ENCODE measurements at places on chromosomes 6 and 20.

- no peak for DNase-seq
These were observed 12.5 kb downstream of the TNXB start for GRCh38 chr6:32096394-32097258.

DNA sequence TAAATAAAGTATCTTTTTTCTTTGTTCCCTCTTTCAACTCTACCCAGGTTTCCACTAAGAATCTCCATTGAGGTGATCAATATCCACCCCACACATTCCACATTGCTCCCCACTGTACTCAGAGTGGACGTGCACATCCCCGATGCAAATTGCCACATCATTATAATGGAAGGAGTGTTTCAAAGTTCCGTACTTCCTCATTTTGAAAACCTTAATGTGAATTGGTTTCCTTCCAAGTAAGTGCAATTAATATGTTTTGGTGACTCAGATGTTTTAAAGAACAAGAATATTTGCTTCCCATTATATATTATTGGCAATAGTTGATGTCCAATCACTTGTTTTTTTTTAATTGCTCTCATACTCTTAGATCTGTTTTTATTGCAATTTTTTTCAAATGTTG lies 463.6 kb downstream of the HACE1 start:
- no peak for DNase-seq

GRCh38 chr6:51261691-51262090 lies 443.0 kb downstream of the TFAP2B start:
- no peak for DNase-seq

GRCh38 chr6:111122458-111123286 lies 35.4 kb downstream of the SLC16A10 start:
- no peak for DNase-seq

GRCh38 chr6:116244284-116244683 lies 9.6 kb downstream of the TSPYL4 start:
- DNase-seq, result no peak

- no peak for DNase-seq
These were observed 19.2 kb downstream of the PDE7B start for GRCh38 chr6:135870722-135871121.

GRCh38 chr6:119584088-119584487 lies 234.5 kb upstream of the MAN1A1 start:
- DNase-seq, result no peak

DNA sequence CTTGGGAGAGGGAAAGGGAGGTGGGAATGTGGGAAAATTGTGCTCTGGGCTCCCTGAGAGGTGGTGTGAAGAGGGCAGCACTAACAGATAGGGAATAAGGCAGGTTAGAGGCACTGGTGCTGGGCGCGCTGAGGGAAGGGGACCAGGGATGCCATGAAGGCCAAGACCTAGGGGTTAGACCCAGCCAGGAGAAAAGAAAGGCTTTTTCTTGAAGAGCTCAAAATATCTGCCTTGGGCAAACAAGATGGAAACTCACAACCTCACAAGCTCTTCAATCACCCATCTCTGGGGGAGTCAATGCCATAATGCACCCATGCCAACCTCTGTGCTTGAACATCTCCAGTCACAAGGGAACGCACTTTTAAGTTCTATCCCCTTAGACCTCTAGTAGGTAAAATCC lies 363.6 kb upstream of the CHD6 start:
- no peak for DNase-seq

DNA sequence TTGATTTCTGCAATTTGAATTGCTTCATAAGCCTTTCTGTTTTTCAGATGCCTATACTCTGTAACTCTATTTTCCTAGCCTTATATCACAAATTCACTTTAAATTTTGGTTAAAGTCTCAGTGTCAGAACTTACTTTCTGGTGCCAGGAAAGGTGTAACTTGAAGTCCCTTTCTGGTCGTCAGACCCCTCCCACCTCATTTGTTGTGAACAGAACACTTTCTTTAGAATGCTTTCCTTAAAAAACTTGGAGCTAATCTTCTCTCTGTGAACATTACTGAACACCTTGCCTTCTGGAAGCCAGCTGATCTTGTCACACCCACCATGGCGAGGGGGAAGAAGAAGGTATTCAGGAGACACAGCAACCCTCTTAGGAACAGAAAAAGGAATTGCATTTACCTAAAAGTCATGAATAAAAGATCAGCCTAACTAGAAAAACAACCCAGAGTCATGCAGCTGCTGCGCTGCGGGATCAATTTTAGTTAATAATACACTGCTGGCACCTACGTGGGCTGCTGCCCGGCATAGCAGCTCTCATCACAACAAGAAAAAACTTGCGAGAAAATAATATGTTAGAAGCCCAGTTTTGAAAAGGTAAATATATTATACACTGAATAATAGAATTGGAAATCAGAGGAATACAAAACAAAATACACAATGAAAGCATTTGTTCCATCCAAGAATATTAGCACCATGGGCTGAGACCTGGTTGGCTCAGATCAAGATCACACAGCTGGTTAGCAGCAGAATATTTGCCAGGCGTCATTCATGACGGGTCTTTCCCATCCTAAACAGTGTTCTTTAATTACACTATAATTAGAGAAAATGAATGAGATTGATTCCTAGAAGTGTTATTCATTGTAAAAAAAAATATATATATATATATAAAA lies 5.8 kb upstream of the FAM217A start:
- DNase-seq, result no peak

- DNase-seq, result no peak
These were observed 22.6 kb upstream of the RIN2 start for GRCh38 chr20:19735446-19735845.

- DNase-seq, result no peak
These were observed 50.5 kb downstream of the HNF4A start for GRCh38 chr20:44405785-44406571.

DNA sequence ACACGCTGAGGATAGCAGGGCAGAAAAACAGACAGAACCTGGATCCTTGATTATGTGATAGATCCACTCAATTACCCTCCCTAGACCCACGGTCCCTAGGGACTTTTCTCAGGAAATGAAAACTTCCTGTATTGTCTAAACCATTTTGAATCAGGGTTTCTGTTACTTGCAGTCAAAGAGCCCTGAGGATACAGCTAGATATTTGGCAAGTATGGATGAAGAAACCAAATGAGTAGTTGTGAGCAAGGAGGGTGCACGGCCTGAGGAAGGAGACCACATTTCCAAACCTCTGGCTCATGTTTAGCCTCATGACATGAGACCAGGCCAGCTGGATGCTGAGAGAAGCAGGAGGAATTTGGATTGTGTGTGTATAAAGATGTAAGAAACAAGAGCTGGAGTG lies 91.6 kb downstream of the MRPL14 start:
- DNase-seq, result no peak

GRCh38 chr6:3625980-3626563 lies 125.4 kb downstream of the PXDC1 start:
- DNase-seq, result no peak

DNA sequence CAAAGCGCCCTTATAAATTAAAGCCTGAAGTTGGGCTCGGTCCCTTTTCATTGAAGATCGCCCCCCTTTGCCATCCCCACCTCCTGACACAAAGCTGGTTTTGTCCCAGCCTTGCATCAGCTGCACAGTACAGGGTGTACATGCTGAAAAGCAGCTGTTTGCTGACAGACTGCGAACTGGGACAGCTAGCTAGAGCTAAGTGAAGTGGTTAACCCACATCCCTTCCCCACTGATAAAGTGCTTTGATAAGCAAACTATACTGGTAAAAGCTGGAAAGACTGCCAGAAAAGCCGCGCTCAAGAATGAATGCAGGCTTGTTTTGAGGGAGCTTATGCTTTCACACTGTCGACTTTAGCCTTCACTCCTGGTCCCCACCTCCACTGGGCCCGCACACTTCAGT lies 207.3 kb downstream of the GMDS start:
- DNase-seq, result no peak

DNA sequence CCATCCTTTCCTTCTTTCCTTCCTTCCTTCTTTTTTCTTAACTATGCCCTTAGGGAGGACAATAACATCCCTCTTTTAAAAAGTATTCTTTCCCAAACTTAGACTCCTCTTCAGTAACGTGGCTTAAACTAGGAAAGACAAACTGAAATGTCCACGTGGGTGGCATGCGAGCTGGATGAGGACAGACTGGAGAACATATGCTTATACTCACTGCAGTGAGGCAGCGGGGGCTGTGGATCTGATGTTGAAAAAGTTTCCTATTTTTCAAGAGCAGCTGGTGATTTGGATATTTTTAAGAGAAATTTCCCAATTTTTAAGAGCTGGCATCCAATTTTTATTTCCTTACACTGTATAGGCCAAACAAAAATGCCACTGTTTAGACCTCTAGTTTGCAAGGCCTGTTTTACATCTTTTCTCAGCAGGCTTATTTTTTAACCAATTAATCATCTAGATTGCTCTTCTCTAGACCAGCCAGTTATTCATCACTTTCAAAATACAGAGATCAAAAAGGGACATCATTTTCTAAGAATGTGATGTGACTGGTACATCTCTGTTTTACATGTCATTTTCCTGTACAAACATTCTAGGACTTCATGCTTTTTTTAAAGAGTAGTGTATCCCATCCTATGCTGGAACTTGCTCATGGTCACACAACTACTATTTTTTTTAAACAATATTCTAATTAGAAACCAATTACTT lies 226.5 kb downstream of the BTBD9 start:
- DNase-seq, result no peak

- DNase-seq, result no peak
These were observed 140 bp downstream of the ADA start for GRCh38 chr20:44651434-44651683.

GRCh38 chr6:16336056-16336818 lies 97.8 kb downstream of the GMPR start:
- DNase-seq, result no peak

- DNase-seq, result no peak
These were observed 324.7 kb upstream of the JAG1 start for GRCh38 chr20:10998476-10998875.

DNA sequence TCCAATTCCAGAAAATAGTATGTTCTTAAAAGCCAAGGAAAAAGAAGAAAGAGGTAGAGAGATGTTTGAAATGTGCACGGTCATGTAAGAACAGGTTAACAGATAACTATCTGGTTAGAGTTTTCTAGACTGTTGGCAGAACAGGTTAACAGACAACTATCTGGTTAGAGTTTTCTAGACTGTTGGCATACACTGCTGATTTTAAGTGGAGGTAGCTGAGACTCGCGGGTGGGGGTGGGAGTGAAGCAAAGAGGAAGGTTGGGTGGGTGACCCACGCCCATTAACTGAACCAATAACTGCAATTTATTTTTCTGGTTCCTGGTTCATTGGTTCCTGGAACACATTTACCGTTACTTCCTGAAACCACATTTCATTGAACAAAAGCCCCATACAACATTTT lies 157.5 kb downstream of the ELOVL4 start:
- DNase-seq, result no peak

DNA sequence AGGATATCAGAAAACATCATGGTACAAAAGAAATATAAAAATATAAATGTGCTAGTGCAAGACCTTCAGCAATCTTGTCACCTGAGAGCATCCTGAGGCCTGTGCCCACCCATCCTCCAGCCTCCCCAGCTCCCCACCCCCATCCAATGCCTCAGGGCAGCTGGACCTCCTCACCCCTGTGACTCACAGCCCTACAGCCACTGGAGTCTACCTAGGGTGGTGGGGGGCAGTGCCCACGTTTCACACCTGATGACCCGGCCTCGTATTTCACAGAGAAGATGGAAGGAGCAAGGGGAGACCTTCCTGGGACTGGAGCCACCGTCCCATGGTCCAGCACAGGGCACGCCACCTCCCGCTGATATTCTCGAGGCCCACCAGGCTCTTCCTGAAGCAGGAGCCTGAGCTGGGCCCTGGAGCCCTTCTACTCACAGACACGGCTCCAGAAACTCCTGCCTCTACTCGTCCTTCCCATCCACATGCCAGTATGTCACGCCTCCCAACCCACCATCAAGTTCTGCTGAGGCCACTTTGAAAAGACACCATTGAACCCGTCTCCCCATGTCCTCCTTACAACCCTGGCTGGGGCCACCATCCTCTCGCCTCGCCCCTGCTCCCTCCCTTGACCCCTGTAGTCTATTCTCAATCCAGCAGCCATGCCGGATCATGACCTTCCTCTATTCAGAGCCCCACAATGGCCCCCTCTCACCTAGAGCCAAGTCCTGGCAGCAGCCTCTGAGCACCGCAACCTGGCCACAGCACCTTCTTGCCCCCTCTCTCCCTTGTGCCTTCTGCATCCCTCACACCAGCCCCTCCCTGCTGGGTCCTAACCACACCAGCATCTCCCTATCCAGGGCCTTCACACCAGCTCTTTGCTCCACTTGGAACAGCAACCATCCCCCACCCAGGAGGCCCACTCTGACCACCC lies 13.3 kb downstream of the APMAP start:
- DNase-seq, result no peak

GRCh38 chr20:4165984-4166725 lies 150.8 kb upstream of the RNF24 start:
- no peak for DNase-seq

DNA sequence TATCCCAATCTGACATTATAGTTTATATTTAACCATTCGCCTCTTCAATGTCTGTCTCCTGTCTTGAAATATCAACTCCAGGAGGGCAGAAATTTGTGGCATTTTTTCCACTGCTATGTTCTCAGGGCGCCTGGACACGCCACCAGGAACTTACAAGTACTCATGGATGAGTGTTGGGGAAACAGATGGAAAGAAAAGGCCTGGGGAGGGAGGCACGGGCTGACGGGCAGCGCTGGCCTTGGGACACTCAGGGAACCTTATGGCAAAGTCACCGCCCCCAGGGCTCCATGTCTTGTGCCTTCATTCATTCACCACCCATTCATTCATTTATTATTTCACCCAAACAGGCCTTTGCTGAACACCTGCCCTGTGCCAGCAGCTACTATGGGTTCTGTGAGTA lies 222.9 kb downstream of the PREX1 start:
- no peak for DNase-seq

- no peak for DNase-seq
These were observed 87.3 kb upstream of the TULP1 start for GRCh38 chr6:35599761-35600658.

GRCh38 chr6:13435477-13436246 lies 51.7 kb downstream of the GFOD1 start:
- no peak for DNase-seq

GRCh38 chr6:24646771-24647170 lies 780 bp upstream of the KIAA0319 start:
- DNase-seq, result no peak

GRCh38 chr20:63238514-63239125 lies 2.9 kb downstream of the BIRC7 start:
- DNase-seq, result no peak

- no peak for DNase-seq
These were observed 49.4 kb upstream of the RREB1 start for GRCh38 chr6:7058250-7058923.

DNA sequence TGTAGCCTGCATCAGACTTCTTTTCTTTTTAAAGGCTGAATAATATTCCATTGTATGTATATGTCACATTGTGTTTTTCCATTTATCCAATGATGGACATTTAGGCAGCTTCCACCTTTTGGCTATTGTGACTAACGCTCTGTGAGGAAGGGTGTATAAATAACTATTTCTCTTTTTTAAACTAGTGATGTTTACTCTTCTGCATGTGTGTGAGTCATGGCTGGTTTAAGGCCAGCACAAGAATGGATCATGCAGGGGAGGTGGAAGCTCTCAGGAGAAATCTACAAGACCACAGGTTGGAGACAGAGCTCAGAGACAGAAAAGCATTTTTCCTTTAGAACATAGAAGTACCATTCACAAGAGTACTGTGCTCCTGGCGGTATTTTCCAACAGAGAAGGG lies 307.2 kb downstream of the SOX4 start:
- no peak for DNase-seq

GRCh38 chr6:16355238-16355637 lies 116.9 kb downstream of the GMPR start:
- DNase-seq, result no peak

- no peak for DNase-seq
These were observed 125.1 kb downstream of the SNX5 start for GRCh38 chr20:17843246-17844132.

All from stimulated activated CD4-positive, alpha-beta T cell treated with anti-CD3 and anti-CD28 coated beads, Interleukin-1b, Interleukin-23, amount 100 ng/mL, for 1 hour (primary cell).